ENCODE measurements at places on chromosomes 16 and 17. TPM values are rescaled to one million over a fixed set of nuclear protein-coding genes. Genes with fewer than 3 reads are reported as not detected.

The CYB5D1 gene
- total RNA-seq: 9.9 TPM

The TMEM106A gene
- 3.4 TPM for total RNA-seq

The TLCD3B gene
- 0.17 TPM for total RNA-seq

The CACNG3 gene
- not detected for total RNA-seq

The RAPGEFL1 gene
- total RNA-seq: 2.8 TPM

GRCh38 chr17:41860254-41860931, 4.8 kb downstream of the KLHL11 start:
- no peak overlapping the region for H3K4me3 ChIP-seq
- no peak for DNase-seq
- H3K4me1 ChIP-seq: peaks cover 34% of the 10 kb centered on the region
- H3K27me3 ChIP-seq: no peaks in the 10 kb centered on the region

- DNase-seq: no peak
- no peaks in the 10 kb centered on the region for H3K27me3 ChIP-seq
- no peak overlapping the region for H3K4me3 ChIP-seq
- H3K4me1 ChIP-seq: no peaks in the 10 kb centered on the region
Observed at GRCh38 chr16:11045441-11045840, 101.1 kb downstream of the CLEC16A start.

DNA sequence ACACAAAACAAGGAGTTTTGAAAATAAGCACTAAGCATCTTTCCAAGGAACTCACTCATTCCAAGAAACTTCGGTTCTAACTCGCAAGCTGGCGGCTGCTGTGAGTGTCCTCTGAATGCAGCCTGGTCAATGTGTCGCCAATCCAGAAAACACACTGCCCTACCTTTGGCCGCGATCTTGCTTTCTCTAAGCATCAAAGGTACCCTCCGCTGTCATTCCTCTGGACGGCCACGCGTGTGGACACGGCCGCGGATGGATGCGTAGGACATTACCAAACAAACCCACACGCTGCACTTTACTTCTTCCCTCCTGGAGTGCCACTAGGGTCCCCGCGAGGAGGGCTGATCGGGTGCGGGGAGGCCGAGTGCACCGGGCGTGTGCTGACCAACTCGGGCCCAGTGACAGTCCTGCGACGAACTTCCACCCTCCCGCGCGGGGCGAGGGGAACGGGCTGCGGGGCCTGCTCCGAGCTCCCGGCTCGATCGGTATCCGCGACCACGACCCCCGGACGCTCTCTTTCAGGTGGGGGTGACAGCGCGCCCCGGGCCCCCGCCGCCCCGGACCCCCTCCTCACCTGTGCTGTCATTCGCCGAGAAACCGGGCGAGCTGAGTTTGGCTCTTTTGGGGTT, 1.1 kb downstream of the CREBBP start:
- DNase-seq: peak; percentile 44
- peak overlapping the region; percentile 90 for H3K4me3 ChIP-seq
- H3K27me3 ChIP-seq: no peaks in the 10 kb centered on the region
- peak overlapping the region; percentile 61 for H3K27ac ChIP-seq

DNA sequence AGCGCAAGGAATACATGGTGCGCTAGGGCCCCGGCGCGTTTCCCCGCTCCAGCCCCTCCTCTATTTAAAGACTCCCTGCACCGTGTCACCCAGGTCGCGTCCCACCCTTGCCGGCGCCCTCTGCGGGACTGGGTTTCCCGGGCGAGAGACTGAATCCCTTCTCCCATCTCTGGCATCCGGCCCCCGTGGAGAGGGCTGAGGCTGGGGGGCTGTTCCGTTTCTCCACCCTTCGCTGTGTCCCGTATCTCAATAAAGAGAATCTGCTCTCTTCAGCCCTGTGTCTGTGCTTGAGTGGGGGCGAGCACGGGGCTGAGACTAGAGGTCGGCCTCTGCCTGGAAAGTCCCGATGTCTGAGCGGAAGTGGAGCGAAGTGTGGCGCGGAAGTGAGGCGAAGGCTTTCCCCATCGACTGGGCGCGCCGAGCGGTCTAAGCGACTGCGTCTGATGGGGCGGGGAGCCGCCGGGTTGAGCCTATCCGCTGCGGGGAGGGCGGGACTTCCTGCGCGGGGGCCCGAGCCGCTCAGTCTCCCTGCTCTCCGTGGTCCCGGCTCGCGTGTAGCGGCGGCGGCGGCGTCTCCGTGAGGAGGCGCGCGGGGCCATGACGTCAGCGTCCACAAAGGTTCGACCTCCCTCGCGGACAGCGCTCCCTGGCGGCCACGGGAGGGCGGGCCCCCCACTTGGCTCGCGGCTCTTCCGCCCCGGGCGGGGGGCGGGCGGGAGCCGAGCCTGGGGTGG, 2.0 kb downstream of the RNASEK start:
- peak overlapping the region; percentile 98 for H3K27ac ChIP-seq
- no peaks in the 10 kb centered on the region for H3K36me3 ChIP-seq
- H3K4me3 ChIP-seq: peak overlapping the region; percentile 82
- no peaks in the 10 kb centered on the region for H3K27me3 ChIP-seq
- peaks cover 35% of the 10 kb centered on the region for H3K4me1 ChIP-seq

DNA sequence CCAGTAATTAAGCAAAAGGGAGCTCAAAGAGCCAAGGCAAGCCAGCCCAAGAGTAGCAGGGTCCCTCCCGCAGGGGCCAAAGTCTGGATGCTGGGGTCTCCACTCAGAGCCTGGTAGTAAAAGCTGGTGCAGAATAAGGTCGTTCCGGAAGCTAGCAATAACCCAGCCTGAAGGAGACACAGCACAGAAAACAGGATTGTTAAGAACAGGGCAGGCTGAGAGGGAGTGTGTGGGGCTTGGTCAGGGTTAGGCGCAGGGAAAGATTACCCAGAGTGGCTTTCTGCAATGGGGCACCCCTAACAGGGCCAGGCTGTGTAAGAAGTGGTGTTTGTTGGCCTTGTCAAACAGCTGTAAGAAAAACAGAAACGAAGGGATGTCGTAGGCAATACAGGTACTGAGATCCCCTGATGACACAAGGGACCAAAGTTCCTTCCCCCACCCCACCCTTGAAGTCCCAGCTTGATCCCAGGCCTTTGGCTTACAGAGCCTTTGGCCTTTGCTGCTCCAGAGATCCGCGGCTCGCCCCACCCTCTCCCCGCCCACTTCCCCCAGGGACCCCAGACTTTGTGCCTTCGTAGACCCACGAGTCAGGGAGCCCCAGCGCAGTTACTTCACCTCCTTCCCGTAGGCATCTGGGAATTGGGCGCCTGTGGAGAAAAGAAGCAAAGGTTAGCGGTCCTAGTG, 712 bp downstream of the TMEM256 start:
- peaks cover 9% of the 10 kb centered on the region for H3K4me1 ChIP-seq
- H3K36me3 ChIP-seq: no peaks in the 10 kb centered on the region
- peak; percentile 76 for DNase-seq
- H3K27me3 ChIP-seq: no peaks in the 10 kb centered on the region
- H3K4me3 ChIP-seq: peak overlapping the region; percentile 73

DNA sequence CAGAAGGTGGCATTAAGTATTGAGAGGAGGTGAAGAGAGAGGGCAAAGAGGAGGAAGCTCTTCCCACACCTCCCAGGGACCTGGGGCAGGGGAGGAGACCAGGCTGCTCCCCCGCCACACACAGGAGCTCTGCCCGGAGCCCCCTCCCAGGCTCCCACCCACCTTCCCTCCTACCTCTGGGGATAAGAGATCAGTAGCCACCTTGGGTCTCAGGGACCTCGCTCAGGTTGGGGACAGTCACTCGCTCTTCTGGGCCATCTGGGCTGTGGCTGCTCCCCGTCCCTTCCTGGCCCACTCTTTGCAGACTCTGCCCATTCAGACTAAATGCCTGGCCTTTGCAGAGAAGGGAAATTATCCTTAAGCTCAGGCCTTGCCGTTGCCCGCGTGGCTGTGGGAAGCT, 14.9 kb upstream of the C16orf74 start:
- no peaks in the 10 kb centered on the region for H3K4me1 ChIP-seq
- H3K4me3 ChIP-seq: no peak overlapping the region
- H3K27ac ChIP-seq: no peak overlapping the region
- peaks cover under 1% of the 10 kb centered on the region for H3K27me3 ChIP-seq
- no peaks in the 10 kb centered on the region for H3K36me3 ChIP-seq

DNA sequence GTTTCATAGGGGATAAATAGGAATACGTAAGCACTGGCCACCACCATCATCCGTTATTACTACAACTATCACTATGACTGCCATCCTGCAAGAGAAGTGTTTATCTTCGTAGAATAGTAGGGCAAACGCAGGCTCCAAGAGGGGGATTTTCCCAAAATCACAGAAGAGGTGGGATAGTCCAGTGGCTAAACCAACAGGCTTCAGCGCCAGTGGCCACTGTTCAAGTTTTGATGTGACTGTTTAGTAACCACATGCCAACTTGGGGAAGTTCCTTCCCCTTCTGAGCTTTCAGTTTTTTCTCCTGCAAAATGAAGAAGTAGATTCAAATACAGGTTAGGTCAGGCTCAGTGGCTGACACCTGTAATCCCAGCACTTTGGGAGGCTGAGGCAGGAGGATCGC, 60.7 kb upstream of the GRIN2A start:
- no peaks in the 10 kb centered on the region for H3K4me1 ChIP-seq
- H3K27ac ChIP-seq: no peak overlapping the region
- H3K4me3 ChIP-seq: no peak overlapping the region
- peaks cover 2% of the 10 kb centered on the region for H3K27me3 ChIP-seq
- no peaks in the 10 kb centered on the region for H3K36me3 ChIP-seq
- no peak for DNase-seq

DNA sequence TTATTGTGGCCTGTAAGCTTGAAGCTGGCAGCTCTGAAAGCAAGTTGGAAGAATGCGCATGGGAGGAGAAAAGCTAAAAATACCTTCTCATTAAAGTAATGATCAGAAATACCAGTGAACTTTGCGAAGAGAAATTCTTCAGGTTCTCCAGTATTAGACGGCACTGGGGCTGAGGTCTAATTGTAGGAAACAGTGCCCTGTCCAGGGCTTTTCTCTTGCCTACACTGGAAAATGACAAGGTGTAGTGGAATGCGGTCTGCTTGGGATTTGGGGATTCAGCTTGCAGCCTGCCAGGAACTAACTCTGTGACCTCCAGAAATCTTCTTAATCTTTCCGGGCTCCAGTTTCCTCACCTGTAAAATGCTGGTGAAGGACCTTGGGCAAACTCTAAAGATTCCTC, 53.3 kb upstream of the KCNJ16 start:
- H3K36me3 ChIP-seq: no peaks in the 10 kb centered on the region
- no peak overlapping the region for H3K4me3 ChIP-seq
- peaks cover 3% of the 10 kb centered on the region for H3K4me1 ChIP-seq
- no peak for DNase-seq
- no peak overlapping the region for H3K27ac ChIP-seq

- H3K27me3 ChIP-seq: no peaks in the 10 kb centered on the region
- H3K36me3 ChIP-seq: peaks cover 6% of the 10 kb centered on the region
- no peak for DNase-seq
Observed at GRCh38 chr16:66751053-66751302, 431 bp downstream of the DYNC1LI2 start.

DNA sequence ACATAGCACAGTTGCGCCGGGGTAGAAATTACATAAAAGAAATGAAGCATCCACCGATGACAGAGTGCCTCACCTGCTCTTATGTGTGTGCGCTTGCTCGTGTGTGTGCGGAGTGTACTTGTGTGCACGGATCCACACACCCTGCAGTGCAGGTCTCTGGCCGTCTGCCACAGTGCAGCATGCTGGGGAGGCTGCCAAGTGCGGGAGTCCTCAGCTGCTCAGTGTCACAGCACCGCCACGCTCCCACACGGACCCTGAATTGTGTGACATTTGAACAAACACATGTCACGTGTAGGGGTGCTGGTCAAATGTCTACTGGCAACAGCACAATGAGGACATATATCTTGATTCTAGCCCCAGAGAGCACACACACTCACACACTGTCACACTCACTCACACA, 243.0 kb upstream of the MYOCD start:
- H3K27me3 ChIP-seq: no peaks in the 10 kb centered on the region
- no peak overlapping the region for H3K27ac ChIP-seq
- no peak overlapping the region for H3K4me3 ChIP-seq

DNA sequence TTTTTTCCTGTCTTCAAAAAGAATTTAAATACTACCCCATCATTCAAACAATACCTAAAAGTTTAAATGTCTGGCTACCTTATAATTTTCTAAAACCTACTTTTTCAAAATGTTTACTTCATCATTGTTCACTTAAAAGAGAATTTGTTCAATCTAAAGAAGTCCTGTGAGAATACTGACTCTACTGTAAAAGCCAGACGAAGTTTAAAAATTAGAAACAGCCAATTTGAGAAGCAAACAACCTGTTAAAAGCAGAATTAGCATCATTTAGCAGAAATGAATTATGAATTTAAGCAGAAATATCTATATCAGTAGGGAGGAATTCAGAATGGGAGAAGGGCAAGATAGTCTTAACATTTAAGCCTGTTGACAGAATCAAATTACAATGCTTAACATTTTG, 2.1 kb downstream of the SKA2 start:
- H3K36me3 ChIP-seq: no peaks in the 10 kb centered on the region
- no peaks in the 10 kb centered on the region for H3K27me3 ChIP-seq
- H3K27ac ChIP-seq: no peak overlapping the region
- no peak for DNase-seq
- no peak overlapping the region for H3K4me3 ChIP-seq

DNA sequence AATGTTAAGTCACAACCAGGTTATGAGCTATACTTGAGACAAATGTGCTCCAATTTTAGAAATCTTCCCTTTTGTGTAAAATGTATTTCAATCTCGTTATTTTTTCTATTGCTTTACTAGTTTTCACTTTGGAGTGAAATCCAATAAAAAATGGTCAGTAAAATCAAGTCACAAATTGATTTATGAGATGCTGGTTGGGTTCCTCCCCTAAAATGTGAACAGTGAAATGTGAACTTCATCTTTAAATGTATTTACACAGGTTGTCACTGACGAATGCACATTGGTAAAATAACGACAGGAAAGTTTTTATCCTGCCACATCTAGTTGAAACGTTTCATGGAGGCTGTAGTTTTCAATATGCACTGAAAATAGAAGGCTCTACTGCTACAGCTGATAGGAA, 55.5 kb downstream of the COX10 start:
- H3K27ac ChIP-seq: peak overlapping the region; percentile 63
- DNase-seq: no peak
- H3K4me3 ChIP-seq: peak overlapping the region; percentile 53
- no peaks in the 10 kb centered on the region for H3K27me3 ChIP-seq

- no peaks in the 10 kb centered on the region for H3K27me3 ChIP-seq
- DNase-seq: peak; percentile 3
- no peak overlapping the region for H3K4me3 ChIP-seq
- no peaks in the 10 kb centered on the region for H3K36me3 ChIP-seq
Observed at GRCh38 chr16:890217-890616, 80.6 kb downstream of the LMF1 start.
